ENCODE measurements at places on chromosomes 4 and X.

GRCh38 chr4:149344436-149344835 lies 471.2 kb downstream of the IQCM start:
- DNase-seq: no peak

GRCh38 chr4:77172336-77172735 lies 15.3 kb downstream of the CCNG2 start:
- no peak for DNase-seq

- no peak for DNase-seq
These were observed 2.2 kb downstream of the SLIT2 start for GRCh38 chr4:20253735-20254409.

DNA sequence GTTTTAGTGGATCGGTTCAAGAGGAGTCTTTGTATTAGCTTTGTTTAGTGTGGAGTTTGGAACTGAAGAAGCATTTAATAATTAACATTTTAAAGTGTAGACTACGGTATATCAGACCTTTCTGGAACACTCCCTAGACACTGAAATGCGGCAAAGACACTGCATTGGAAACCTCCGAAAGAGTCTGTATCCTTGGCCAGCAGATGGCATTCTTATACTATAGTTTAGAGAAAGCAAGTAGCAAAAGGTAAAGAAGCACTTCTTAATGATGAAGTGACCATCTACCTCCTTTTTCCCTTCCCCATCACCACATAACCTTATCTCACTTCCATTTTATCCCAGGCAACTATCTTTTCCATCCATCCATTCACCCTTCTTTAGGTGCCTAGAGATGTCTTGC lies 7.6 kb downstream of the FABP2 start:
- peak; percentile 34 for DNase-seq

DNA sequence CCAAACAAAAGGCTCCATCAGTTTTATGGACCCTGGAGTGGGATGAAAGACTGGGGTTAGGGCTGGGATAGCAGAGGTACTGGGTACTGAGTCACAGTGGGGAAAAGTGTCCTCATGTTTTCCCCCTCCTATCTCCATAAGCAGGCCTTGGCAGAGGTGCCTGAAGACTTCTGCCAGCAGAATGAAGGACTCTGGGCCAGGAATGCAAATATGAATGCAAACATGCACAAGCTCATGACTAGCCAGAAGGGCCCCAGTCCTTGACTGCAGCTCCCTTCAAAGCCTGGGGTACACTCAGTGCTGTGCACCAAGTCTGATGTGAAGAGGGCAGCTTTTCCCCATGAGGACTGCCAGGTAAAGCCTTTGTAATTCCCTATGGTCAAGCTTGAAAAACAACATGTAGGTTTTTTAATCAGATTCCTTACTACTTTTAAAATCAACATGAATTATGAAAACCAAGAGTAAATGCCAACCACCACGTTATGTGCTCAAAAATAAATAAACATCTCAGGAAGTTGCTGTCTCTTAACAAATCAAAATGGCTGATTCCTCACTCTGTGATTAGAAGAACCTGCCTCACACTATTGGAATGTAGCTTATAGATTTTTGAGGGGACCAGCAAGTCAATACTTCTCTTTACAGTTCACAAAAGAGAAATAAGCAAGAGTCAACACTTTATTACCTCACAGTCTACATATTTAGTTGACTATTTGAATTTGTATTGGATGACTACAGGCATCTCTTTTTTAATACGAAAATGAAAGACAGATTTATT lies 1512.0 kb downstream of the ARAP2 start:
- no peak for DNase-seq

DNA sequence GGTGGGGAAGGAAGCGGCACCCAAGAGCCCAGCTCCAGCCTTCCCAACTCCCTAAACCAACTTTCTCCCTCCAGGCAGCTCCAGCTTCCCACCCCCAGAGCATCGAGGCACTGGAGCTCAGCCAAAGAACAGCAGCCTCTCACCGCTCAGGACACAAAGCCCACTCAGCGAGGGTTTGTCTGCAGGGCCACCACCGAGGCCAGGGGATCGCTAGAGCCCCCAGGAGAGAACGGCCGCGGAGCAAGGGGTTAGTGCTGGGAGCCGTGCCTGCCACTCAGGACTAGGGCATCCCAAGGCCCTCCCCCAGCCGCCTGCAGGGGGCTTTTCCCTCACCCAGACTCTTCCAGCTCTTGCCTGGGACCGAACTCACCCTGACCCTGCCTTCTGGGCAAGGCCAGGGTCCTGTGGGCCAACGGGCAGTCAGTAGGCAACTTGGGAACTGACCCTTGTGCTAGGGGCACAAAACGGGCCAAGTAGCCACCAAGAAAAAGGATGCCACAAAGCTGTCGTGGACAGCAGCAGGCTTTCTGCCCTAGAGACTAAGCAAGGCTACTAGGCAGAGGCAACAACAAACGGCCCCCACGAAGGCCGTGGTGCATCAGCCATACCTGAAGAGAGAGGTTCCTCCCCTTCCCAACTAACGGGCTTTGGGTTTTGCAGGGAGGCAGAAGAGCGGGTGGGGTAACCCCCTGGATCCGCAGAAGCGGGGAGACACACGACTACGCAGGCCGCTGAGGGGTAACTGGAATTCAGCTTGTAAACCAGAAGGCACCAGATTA lies 2.3 kb downstream of the HCFC1 start:
- DNase-seq: no peak

DNA sequence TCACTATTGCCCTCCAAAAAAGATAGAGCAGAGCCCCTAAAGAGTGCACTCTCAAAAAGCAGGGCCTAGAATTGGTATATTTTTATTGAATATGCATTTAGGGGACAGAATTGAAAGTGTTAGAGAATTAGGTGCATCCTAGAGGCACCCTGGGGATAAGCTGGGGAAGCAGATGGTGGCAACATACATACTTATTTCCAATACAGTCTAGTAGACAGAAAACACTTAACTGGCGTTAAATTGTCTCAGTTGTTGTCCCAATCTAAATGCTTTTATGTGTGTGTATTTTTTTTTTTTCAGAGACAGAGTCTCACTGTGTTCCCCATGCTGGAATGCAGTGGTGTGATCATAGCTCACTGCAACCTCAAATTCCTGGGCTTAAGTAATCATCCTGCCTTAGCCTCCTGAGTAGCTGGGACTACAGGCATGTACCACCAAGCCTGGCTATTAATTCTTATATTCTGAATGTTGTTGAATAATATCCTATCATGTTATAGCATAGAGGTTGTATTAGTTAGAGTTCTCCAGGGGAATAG lies 481.8 kb downstream of the GRXCR1 start:
- no peak for DNase-seq

DNA sequence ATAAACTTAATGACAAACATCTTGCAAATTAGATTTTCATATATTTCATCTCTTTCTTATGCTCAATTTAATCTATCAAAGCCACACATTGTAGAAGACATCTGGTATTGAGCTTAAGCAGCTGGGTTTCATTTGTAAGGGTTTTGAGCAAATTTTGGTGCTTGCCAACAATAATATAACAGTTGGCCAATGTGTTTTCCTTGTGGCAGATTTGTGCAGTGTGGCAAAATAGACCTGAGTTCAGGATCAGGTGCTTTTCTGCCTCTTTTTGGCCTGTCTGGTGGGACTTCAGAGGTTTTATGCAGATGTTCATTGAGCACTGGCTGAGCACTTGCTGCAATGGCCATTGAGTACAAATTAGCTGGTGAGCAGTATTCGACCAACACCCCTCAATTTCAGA lies 301.9 kb downstream of the BMPR1B start:
- no peak for DNase-seq

GRCh38 chr4:5474756-5475155 lies 233.6 kb downstream of the EVC2 start:
- DNase-seq: no peak

GRCh38 chr4:663438-664428 lies 10.3 kb downstream of the ATP5ME start:
- peak; percentile 49 for DNase-seq

DNA sequence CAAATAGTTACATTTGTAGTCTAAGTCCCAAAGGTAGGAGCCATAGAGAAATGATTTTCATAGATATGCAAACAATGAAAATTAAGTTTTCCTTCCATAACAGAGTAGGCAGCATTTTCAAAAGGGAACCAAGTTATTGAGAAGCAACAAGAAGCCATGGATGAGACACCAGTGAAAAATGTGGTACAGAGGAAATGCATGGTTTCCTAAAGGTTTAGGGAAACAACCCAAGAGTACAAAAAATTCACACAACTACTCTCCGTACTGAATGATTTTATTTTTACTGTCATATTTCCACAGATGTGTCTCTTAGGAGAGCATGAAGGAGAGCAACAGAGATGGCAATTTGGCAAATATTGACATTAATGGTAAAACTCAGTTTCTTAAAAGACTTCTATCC lies 1408.9 kb upstream of the PCDH7 start:
- no peak for DNase-seq

DNA sequence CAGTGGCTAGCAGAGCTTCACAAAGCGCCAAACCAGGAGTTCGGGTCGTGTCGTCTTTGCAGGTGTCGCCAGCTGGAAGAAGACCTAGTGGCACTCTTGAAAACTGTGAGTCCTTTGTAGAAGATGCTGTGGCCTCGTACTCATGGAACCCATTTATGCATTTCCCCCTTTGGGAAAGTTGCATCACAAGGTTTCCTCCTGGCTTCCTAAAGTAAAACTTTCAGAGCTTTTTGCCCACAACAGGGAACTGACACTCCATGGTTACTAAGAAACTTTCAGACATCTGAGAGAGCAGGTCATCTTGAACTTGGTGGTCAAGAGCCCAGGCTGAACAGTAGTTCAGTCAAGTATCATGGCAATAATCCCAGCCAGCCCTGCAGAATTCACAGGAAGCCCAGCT lies 15.9 kb upstream of the NOCT start:
- DNase-seq: peak; percentile 44

DNA sequence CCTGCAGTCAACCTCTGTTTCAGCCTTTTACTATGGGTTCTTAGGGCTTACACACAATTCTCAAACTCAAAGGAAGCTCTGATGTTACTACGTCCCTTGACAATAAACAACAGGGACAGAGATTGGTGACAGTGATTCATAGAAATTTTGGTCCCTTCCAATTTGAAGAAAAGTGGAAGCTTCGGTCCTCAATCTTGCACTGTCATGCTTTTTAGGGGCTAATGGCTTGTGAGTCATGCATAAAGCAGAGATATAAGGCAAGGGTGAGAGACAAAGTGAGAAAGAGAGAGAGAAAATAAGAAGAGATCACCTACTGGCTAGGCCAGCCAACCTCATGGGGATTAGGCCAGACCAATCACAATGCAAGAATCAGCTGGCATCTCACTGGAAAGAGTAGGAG lies 63.2 kb upstream of the STARD8 start:
- peak; percentile 45 for DNase-seq

DNA sequence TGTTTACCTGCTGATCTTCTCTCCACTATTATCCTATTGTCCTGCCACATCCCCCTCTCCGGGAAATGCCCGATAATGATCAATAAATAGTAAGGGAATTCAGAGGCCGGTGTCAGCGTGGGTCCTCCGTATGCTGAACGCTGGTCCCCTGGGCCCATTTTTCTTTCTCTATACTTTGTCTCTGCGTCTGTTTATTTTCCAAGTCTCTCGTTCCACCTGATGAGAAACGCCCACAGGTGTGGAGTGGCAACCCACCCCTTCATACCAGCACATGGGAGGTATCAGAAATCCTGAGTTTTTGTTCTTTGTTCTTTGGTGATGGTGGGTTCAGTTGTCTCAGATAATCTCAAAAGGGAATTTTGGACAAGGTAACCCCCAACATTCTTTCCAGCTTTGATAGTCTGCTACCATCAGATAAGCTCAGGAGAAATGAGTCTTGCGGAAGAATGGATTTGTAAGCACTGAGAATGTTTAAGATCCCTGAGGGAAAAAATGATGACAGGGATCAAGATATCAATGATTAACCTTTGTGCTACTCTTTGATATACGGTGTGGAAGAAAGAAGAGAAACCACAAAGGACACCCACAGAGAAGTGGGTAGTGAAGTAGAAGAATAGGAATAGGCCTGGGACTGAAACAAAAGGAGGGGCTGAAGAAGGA lies 117.9 kb downstream of the CEP44 start:
- DNase-seq: no peak

GRCh38 chr4:123304151-123304964 lies 92.2 kb upstream of the SPRY1 start:
- no peak for DNase-seq

- DNase-seq: no peak
These were observed 18.2 kb downstream of the TMEM184C start for GRCh38 chr4:147635348-147635747.

DNA sequence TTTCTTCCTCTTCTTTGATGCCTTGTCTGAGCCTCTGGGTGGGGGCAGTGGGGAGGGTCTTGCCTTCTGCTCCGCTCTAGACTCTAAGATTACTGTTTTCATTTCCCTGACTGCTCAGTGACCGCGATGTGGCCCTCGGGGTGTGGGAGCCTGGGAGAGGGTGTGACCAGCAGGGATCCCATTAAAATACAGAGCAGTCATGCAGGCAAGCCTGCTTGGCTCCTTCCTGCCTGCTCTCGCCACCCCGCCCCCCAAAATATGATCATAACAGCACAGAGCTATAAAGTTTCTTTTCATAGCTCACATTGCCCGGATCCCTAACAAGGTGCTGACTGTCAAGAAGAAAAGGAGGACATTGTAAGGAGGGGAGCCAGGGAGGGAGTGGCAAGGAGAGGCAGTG lies 332.9 kb downstream of the RAB28 start:
- no peak for DNase-seq

DNA sequence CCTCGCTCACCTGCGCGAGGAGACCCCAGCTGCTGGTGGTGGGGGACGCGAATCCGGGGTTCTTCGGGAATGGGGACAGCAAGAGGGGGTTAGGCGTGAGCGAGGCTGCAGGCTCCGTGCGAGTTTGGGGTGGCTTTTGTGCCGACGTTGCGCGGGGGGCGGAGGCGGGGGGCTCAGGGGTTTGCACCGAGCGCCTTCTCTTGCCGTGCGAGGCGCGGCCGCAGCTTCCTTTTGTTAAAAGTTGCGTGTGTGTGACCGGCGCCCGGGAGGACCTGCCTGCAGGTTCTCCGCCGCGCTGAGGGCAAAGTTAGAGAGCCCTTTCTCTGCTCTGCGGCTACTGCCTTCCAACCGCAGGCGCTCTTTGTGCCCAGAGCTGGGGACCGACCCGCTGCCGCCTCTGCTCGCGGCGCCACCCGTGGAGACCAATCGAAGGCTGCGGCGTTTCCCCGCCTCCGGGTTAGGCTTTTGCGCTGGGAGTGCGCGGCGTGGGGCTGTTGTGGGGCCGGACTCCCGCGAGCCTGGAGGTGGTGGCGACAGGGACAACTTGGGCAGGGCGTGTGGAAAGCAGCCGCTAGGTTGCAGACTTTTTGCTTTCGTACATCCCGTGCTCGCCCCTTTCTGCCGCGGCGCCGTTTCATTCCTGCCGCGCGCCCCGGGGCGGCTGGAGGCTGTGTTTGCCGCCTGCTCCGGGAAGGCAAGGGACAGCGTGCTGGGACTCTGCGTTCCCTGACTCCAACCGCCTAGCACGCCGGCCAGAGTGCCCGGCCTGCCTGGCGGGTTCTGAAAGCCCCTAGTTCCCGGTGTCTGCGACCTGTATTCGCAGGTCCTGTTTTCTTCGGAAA lies 716 bp downstream of the KIT start:
- peak; percentile 48 for DNase-seq

GRCh38 chrX:155215443-155216178 lies 649 bp upstream of the VBP1 start:
- DNase-seq: no peak

- no peak for DNase-seq
These were observed 41.1 kb upstream of the HS3ST1 start for GRCh38 chr4:11469650-11470437.

GRCh38 chr4:915595-915994 lies 16.5 kb downstream of the GAK start:
- peak; percentile 79 for DNase-seq
